Cortex of kidney (tissue), 1 donor: ENCODE measurements at places on chromosomes 11 and 22.

DNA sequence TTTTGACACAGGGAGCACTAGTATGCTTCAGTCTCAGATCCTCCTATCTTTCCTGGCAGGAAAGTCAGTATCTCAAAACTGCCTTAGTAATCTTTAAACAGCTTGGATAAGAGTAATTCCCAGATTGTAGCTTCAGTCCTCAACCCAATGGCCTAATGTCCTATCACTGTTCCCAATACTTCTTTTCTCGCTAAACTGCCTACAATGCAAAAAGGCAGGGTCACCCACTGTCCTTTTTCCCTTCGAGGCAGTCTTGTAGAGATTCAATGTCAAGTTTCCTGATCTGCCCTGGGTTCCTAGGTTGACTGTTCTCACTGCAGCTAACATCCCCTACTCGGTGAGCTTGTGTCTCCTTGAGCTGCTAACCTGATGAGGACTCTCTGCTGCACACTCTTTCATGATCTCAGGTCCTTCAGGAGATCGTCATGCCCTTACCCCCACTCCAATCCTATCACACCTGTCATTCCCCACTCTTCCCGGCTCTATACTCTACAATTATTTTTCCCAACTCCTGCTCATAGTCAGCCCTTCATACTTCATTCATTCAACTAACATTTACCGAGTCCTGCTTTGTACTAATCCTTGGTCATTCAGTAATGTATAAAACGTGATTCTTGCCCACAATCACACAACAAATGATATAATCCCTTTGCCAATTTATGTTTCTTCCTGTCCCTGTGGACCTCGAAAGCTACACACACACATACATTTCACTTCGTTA is 904 bp downstream of the C2CD3 start:
- DNase-seq: no peak

DNA sequence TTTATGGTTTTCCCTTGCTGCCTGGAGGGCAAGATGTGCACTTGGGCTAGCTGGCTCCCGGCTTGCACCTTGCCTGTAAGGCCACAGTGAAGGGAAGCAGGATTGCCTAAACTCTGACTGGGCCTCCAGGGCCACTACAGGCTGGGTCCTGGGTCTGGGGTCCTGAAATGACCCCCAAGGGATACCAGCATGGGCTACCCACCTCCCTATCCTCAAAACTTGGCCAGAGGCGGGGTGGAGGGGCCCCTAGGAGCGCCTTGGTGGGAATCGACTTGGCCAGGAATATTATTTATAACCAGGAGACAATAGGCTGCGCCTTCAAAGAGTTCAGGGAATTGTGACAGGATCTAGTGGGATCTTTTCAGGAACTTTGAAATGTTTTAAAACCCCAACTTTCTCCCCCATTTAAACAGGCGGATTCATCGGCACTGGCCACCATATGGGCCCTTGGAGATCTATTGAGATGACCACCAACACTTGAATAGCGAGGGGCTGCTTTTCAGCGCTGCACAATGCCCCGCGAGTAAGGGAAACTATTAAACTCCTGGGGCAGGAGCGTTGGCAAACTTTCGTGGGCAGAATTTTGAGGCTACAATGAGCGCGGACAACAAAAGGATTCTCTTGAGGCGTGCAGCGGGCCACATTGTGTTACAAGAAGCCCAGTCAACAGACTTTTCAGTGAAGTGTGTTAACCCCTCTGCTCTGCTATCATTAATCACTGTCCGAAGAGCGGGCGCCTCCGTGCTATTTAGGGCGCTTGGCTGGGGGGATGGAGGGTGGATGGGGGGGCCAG is 15.2 kb downstream of the PAX6 start:
- no peak for DNase-seq

DNA sequence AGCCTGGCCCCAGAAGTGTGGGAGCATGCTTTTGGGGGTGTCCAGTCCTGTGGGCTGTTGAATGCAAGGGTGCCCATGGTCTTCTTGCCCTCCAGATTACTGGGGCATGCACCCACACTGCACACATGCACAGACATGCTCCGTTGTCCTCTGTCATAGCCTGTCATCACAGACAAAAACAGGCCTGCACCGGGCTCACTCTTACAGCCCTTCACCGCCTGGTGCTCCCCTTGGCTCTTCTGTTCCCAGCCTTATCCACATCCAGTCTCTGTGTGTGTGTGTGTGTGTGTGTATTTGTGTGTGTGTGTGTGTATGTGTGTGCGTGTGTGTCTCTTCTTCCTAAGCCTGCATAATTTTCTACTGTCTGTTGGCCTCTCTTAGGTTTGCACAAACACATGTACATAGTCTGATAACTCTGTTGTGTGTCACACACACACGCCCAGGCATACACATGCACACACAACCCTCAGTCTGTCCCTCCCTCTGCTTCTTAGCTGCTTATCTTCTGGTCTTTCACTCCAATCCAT is 23.4 kb upstream of the NECTIN1 start:
- no peak for DNase-seq

GRCh38 chr22:40040927-40041326 is 46.2 kb downstream of the FAM83F start:
- DNase-seq: no peak

- DNase-seq: no peak
These were observed 59.4 kb upstream of the SYT13 start for GRCh38 chr11:45345491-45345890.

DNA sequence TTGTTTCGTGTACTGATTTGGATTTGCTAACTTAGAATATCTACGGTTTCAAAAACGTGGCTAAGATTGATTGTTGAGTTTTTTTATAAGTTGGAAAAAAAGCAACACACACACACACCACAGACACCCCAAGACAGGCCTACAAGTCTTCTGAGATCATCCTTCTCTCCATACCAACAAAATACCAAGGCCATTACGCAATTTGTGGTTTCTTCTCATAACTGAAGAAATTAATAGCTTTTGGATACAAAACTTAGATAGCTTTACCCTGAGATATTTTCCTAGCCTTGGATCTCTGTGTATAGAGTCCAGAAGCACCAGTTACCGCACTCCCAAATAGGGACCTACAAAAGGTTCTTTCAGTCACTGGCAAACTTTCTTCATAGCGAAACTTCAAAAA is 113.6 kb downstream of the SIK3 start:
- DNase-seq: no peak

GRCh38 chr11:117107701-117108590 is 9.7 kb upstream of the SIK3 start:
- no peak for DNase-seq

DNA sequence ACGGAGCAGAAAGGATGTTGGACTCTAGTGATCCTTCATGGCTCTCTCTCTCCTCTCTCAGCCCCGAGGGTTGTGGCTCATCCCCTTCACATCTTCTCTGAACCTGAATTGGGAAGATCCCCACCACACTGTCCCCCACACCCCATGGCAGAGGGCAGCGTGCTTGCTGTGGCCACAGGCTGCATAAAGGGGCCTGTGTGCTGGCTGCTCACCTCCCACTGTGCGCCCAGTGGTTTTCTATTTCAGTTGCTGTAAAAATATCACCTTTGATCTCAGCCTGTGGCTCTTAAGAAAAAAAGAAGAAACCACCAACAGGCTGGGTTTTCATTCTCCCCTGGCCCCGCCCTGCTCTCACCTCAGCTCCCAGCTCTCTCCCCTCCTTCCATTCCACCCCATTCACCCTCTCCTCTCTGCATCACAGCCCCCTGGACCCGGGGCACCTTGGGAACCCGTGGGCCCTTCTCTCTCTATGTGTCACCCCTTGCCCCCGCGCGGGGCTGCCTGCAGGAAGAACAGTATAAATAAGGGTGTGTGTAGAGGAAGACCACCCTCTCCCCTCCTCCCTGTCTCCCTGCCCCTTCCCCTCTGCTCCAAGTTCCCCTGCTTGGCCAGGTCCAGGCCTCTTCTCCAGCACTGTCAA is 25.8 kb upstream of the WNT11 start:
- DNase-seq: no peak

- no peak for DNase-seq
These were observed 557 bp downstream of the PACSIN2 start for GRCh38 chr22:43014316-43014868.

DNA sequence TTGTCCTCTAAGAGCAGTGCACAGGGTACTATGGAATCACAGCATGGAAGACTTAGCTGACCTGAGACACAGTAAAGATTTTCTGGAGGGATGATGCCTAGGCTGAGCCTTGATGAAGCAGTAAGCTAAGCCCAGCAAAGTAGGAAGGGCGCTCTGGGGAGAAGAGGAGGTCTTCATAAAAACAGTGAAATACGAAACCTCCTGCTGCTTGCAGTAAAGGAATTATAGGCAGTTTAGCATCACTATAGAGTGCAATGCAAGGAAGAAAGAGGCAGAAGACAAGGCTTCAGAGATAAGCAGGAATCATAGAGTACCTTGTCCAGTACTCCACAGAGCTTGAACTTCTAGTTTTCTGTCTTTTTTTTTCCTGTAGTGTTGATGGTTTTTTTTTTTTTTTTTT is 555.7 kb upstream of the CADM1 start:
- DNase-seq: no peak

GRCh38 chr11:36065436-36065835 is 121.6 kb downstream of the LDLRAD3 start:
- no peak for DNase-seq

DNA sequence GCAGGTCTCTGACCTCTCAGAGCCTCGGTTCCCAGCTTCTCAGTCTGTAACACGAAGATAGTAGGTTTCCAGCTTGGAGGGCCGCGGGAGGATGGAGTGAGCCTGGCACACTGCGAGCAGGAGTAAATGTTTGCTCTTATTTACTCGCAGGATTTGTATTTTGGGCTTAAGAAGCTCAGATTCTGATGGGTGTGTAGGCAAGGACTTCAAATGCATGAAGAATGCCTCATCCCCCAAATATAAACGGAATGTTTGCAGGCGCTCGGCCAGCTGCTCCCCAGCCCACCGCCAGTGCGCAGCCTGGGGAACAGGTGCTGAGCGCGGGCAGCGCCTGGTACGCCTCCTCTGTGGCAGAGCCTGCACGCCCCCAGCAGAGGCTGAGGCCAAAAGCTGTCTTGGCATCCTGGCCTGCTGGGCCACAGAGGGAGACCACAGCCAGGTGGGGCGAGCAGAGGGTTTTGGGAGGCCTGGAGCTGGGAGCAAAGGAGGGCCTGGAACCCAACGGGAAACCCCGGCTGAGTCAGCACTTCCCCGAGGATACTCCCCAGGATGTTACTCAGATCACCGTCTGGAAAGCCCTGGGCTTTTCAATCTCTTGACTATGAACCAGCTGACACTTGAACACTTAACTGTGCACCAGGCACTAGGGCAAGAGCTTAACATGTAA is 9.4 kb downstream of the EHD1 start:
- no peak for DNase-seq

DNA sequence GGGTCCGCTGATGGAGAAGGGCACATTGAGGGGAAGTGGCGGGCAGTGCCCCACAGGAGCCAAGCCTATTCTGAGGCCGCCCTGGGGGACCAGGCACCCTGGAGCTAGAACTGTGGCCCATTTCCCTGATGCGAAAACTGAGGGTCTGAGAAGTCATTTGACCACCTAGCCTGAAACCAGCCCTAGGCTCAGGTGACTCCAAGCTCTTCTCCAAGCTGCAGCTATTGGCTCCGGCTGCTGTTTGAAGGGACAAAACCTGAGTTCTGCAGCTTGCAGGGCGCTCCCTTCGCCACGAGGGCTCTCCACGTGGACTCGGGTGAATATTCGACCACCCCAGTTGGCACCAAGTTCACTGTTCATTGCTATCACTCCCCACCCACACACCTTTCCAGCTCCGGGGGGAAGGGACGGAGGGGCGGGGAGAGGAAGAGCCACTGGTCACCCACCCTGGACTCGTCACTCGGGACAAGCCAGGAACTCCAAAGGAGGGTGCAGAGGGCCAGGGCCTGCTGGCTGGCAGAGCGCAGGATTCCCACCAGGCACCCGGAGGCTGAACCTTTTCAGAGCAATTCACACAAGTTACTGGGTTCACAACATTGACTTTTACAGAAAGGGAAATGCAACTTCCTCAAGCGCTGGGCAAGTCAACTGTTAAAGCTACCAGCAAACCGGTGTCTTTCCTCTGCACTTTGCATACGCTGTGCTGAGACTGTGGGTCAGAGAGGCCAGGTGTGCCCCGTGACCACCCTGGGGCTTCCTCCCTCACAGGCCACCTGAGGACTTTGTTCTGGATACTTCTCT is 1.1 kb upstream of the RAC2 start:
- DNase-seq: no peak

GRCh38 chr11:18222814-18223421 is 13.7 kb downstream of the SAA4 start:
- no peak for DNase-seq

DNA sequence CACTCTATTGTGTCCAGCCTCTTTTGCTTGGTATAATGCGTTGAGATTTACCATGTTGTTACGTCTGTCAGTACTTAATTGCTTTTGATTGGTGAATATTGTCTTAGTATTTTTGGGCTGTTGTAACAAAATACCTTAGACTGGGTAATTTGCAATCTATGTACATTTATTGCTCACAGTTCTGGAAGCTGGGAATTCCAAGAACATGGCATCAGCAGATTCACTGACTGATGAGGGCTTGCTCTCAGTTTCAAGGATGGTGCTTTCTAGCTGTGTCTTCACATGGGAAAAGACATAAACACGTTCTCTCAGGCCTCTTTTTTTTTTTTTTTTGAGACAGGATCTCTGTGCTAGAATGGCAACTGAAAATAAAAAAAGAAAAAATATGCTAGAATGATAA is 46.7 kb upstream of the INCENP start:
- DNase-seq: no peak

- DNase-seq: no peak
These were observed 549.3 kb downstream of the BRD1 start for GRCh38 chr22:49278340-49278739.
